Esophagus squamous epithelium (tissue), 5 donors: ENCODE measurements at places on chromosomes 7 and 10.

DNA sequence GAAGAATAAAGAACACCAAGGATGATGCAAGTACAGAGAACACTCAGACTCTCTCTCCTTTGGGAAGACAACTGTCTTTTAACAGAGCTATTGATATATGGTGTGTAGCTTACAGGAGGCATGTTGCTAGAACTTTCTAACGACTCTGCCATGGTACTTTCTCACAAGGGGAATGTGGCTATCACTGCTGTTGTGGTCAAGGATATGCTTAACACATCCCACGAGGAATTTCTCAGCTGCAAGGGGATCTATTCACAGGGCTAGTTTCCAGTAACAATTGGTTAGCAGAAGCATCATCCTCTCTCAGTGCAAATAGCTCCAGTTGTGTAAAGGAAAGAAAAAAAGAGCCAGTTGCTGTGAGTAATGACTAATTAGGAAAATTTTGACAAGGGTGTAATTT lies 826.0 kb downstream of the SORCS1 start:
- no peaks in the 10 kb centered on the region for H3K36me3 ChIP-seq
- no peak overlapping the region for H3K4me3 ChIP-seq
- H3K27me3 ChIP-seq = no peaks in the 10 kb centered on the region
- no peak overlapping the region for H3K27ac ChIP-seq
- no peaks in the 10 kb centered on the region for H3K4me1 ChIP-seq
- DNase-seq = no peak

- H3K36me3 ChIP-seq = no peaks in the 10 kb centered on the region
- H3K4me1 ChIP-seq = no peaks in the 10 kb centered on the region
- H3K27ac ChIP-seq = no peak overlapping the region
- H3K27me3 ChIP-seq = no peaks in the 10 kb centered on the region
- no peak overlapping the region for H3K4me3 ChIP-seq
- no peak for DNase-seq
These were observed 34.5 kb upstream of the RHOBTB1 start for GRCh38 chr10:60978287-60979115.

DNA sequence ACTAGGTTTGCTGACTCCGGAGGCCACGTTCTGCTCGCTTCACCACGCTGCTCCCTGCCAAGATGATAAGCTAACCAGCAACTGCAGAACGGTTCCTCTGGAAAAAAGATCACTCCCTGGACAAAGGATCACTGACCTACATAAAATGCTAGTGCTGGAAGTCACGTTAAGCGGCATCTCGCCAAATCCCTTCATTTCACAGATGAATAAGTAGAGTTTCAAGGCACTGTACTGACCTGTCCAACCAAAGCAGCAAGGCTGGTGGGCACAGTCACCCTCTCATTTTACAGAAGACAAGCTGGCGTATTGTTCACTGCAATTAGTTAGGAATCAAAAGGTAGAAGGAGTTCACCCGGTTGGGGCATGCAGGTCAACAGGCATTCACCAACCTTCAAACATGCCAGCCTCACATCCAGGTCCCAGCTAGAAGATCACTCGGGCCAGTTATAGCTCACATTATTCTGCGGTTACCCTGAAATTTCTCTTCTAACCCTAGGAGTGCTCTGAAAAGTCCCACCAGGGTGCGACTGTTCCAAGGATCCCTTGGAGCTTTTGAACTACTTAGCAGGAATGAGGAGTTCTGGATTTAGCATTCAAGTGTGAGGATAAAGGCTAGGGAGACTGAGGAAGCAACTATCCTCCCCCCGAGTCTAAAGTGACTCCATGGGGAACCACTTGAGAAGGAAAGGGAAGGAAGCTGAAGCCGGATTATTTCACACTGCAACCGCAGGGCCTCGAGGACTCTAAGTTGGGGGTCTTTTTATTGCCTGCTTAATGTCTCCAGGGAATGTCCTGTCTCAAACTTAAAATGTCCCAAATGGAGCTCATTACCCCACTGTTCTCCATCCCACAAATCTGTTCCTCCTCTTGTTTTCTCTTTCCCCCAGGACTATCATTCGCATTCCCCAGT lies 32.8 kb downstream of the HIPK2 start:
- H3K4me3 ChIP-seq = no peak overlapping the region
- no peaks in the 10 kb centered on the region for H3K36me3 ChIP-seq
- peaks cover 26% of the 10 kb centered on the region for H3K4me1 ChIP-seq
- H3K27ac ChIP-seq = no peak overlapping the region

DNA sequence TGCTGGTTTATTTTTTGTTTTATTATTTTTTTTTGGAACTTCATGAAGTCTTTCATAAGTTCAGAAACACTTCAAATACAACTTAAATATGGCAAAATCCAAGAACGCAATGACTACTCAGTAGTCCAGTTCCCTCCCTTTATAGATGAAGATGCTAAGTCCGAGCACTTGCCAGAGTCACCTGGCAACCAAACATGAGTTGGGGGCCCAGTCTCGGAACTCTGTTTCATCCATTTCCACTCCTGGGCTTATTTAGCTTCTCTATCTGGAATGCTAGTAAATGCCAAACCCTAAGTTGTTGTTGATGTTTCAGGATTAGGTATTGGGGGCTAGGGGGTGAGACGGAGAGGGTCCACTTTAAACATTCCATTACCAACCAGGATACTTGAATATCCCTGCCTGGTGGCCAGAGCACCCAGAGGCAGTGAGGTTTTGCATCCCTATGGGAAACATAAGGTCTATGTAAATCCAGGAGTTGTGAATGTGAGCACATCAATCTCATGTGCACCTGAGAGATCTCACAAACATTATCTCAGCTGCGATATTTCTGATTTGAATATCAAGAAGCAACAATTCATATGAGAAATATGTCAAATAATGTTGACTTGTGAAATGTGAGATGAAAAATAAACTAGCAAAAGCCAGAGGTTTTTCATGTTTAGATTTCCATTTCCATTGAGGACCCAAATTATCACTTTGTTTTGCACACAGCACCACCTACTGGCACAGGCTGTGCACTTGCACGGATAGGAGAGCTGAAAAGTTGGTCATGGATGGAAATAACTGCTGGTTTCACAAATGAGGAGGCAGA lies 129.3 kb downstream of the PKD1L1 start:
- DNase-seq = no peak
- H3K4me3 ChIP-seq = no peak overlapping the region
- H3K36me3 ChIP-seq = no peaks in the 10 kb centered on the region
- no peak overlapping the region for H3K27ac ChIP-seq
- no peaks in the 10 kb centered on the region for H3K4me1 ChIP-seq

DNA sequence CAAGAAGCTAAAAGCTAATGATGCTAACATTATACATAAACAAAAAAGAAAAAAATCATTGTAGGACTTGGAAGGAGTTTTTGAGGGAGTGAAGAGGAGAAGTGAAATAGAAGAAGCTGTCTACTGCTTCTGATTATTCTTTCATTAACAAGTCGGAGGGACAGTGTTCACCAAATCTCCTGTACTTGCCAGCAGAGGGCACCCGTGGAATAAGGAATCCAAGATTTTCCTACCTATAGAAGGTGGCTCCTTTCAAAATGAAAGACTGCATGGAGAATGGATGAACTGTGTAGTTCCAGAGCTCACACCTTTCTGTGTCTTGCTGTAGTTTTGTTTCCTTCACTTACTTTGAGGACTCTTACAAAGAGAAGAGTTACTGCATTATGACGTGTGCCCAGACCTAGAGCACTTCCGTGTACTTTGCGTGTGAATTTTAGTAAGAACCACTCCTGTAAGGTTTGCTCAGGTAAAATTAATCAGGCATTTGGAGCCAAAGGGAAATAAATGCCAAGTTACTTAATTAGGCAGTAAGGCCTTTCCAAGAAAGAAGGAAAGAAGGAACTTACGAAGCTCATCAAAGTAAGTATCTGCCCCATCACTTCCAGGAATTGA lies 145.1 kb downstream of the SEMA3D start:
- H3K36me3 ChIP-seq = no peaks in the 10 kb centered on the region
- no peaks in the 10 kb centered on the region for H3K4me1 ChIP-seq
- no peak overlapping the region for H3K27ac ChIP-seq
- DNase-seq = no peak
- H3K4me3 ChIP-seq = no peak overlapping the region
- H3K27me3 ChIP-seq = no peaks in the 10 kb centered on the region

- H3K36me3 ChIP-seq = peaks cover 91% of the 10 kb centered on the region
- peaks cover 6% of the 10 kb centered on the region for H3K4me1 ChIP-seq
- H3K27me3 ChIP-seq = no peaks in the 10 kb centered on the region
- peak overlapping the region; percentile 39 for H3K27ac ChIP-seq
- no peak for DNase-seq
These were observed 39.6 kb downstream of the WIPI2 start for GRCh38 chr7:5229451-5230264.

DNA sequence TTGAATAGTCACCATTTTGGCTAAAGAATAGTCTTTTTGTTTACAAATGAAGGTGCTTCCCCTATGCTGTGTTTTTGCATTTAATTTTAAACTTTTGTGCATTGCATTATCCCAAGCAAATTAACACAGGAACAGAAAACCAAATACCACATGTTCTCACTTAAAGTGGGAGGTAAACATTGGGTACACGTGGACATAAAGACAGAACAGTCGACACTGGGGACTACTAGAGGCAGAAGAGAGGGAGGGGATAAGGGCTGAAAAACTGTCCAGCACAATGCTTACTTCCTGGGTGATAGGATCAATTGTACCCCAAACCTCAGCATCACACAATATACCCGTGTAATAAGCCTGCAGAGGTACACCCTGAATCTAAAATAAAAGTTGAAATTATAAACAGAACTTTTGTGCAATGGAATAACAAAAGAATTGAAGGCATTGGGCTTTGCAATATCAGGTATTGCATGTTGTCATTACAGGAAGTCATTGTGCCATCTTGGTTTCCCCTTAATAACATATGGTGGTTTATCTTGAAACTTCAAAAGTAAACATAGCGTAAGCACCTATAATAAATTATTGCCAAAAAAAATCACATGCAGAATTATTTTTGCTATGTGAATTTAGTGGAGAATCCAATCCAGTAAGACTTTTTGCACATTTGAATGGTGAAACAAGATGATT lies 16.1 kb downstream of the ADD3 start:
- no peak for DNase-seq
- H3K36me3 ChIP-seq = no peaks in the 10 kb centered on the region
- H3K4me1 ChIP-seq = peaks cover 14% of the 10 kb centered on the region
- H3K27me3 ChIP-seq = no peaks in the 10 kb centered on the region
- no peak overlapping the region for H3K27ac ChIP-seq

DNA sequence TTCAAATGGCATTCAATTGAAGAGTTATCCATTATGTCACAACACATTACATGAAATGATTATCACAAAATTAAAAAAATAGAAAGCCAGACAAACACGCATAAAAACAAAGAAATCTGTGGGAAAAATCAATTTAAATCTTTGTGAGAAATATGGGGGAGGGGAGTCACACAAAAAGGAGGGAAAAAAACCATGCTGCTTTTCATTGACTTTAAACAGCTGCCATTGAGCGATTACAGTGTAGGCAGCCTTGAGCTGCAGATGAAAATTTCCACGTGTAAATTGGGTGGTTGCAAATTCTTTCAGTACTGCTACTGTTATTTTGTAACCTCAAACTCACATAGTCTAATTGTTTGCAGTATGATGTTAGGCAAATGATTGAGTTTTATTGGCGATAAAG lies 889.9 kb upstream of the PHF14 start:
- DNase-seq = no peak
- H3K27me3 ChIP-seq = no peaks in the 10 kb centered on the region
- H3K4me1 ChIP-seq = no peaks in the 10 kb centered on the region
- no peak overlapping the region for H3K4me3 ChIP-seq
- no peaks in the 10 kb centered on the region for H3K36me3 ChIP-seq

- H3K36me3 ChIP-seq = no peaks in the 10 kb centered on the region
- no peaks in the 10 kb centered on the region for H3K27me3 ChIP-seq
- H3K4me1 ChIP-seq = peaks cover 37% of the 10 kb centered on the region
- H3K27ac ChIP-seq = peak overlapping the region; percentile 58
- H3K4me3 ChIP-seq = peak overlapping the region; percentile 74
These were observed 333 bp upstream of the PLCE1 start for GRCh38 chr10:93993414-93993781.

DNA sequence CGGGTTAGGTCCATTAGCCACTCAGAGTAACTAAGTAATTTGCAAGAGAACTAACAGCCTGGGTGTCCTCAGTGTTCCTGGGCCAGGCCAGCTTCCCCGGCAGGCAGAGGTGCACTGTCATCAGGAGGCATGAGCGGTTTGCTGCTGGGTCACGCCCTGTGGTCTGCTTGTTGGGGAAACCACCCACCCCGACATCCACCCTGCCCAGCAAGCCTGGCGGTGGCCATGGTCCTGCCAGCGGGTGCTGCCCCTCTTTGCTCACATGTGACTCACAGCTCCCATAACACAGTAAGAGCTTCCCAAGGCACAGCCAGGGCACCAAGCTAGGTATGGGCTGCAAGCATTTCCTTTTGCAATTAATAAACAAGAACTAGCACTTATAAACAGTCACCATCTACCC lies 75.9 kb downstream of the RGS10 start:
- H3K27ac ChIP-seq = no peak overlapping the region
- no peaks in the 10 kb centered on the region for H3K36me3 ChIP-seq
- no peak for DNase-seq
- no peak overlapping the region for H3K4me3 ChIP-seq
- H3K4me1 ChIP-seq = no peaks in the 10 kb centered on the region

DNA sequence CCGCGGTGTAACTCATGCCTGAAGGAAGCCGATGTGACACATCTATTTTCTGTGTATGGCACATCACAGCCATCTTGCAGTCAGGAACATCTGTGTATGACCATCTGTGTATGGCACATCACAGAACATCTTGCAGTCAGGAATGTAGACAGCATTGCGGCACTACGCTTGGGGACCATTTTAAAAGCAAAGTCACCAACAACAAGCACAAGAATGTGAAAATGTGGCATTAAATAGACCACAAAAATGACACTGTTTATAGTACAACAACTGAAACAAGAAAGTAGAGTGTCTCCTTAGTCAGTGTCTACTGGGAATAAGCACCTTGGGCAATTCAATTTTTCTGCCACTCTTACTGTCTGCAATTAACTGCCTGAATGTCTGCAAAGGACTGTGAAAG lies 124.4 kb downstream of the HGF start:
- H3K27me3 ChIP-seq = no peaks in the 10 kb centered on the region
- H3K4me3 ChIP-seq = no peak overlapping the region
- DNase-seq = no peak
- H3K4me1 ChIP-seq = no peaks in the 10 kb centered on the region
- no peak overlapping the region for H3K27ac ChIP-seq

GRCh38 chr10:44261296-44261695 lies 123.6 kb downstream of the CXCL12 start:
- no peak overlapping the region for H3K27ac ChIP-seq
- no peak for DNase-seq
- no peak overlapping the region for H3K4me3 ChIP-seq
- H3K36me3 ChIP-seq = no peaks in the 10 kb centered on the region

DNA sequence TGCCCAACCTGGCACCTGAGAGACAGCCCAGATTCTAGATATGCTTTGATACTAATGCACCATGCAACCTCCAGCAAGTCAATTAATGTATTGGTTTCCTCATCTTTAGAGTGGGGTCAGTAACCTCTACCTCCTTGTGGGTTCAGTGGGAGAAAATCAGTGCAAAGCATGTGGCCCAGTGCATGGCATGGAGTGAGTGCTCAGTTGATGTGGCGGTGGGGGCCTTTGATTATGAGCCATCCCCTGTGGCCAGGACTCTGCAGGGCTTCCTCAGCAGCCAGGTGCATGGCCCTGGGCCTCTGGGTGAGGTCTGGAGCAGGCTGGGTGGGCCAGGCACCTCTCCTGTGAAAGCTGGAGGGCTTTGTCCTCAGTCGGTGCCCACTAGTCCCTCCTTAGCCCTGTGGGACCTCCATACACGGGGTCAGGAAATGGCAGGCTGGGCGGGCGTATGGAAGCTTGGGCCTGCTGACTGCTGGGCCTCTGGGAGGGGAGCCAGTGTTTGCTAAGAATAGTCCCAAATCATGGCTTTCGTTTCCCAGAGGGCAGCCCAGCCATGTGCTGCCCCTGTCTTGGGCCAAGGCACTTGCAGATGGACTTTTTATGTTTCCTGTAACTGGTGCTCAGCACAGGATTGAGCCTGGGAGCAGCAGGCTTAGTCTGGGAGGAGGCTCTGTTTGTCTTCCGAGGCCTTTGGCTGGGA lies 3.4 kb downstream of the PALD1 start:
- H3K4me3 ChIP-seq = no peak overlapping the region
- no peaks in the 10 kb centered on the region for H3K36me3 ChIP-seq
- peaks cover 14% of the 10 kb centered on the region for H3K27me3 ChIP-seq
- H3K27ac ChIP-seq = peak overlapping the region; percentile 11
